ENCODE measurements at places on chromosomes 13 and 19.

- no peak for DNase-seq
Measured at GRCh38 chr19:17457616-17458015, 3.1 kb downstream of the NXNL1 start.

- no peak for DNase-seq
Measured at GRCh38 chr13:44021422-44021821, 141.7 kb downstream of the LACC1 start.

DNA sequence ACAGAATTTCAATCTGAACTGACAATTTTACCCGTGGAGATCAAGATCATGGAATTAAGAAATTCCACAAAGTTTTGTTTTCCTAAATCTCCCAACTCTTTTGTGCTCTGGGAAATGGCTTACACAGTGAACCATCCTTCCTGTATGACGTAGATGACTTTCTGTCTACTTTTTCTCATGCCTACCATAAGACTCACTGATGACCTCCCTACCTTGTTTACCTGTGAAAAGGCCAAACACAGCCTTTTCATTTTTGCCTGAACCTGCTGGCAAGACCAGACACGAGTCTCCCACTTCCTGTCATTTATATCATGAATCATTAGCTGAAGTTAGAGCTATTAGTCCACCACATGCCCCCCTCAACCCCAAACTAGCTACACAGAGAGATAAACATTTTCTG is 4.6 kb upstream of the KBTBD6 start:
- DNase-seq = no peak

GRCh38 chr19:23286477-23286876 is 36.3 kb upstream of the ZNF724 start:
- DNase-seq = no peak

- no peak for DNase-seq
Measured at GRCh38 chr13:99027260-99027659, 49.4 kb upstream of the DOCK9 start.

GRCh38 chr19:30228113-30228834 is 143.9 kb upstream of the ZNF536 start:
- DNase-seq = no peak

- no peak for DNase-seq
Measured at GRCh38 chr13:113804703-113805430, 45.8 kb downstream of the TMEM255B start.

GRCh38 chr13:31956980-31957644 is 74.5 kb upstream of the FRY start:
- no peak for DNase-seq

DNA sequence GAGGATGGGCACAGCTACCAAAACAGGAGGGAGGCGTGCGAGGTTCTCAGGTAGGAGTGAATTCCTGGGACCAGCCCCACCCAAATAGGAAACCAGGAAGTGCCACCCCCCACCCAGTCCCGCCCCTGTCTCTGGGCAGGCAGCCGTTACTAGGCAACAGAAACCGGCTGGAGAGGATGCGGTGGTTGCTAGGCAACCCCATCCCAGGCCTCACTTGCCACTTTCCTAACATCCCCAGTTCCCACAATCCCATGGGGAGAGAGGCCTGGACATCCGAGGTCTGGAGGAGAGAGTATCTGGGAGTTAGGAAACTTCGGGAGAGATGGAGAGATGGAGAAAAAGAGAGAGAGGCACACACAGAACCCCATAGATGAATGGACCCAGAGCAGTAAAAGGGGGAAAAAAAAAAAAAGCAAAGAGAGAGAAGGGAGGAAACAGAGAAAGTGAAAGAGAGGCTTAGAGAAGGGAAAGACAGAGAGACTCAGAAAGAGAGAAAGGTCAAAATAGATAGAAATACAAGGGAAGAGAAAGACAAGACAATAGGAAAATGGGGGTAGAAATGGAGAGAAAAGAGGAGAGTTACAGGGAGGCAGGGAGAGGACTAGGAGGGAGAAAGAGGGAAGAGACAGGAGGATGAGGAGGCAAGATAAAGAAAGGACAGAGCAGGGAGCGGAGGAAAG is 3.8 kb downstream of the GRIK5 start:
- no peak for DNase-seq

DNA sequence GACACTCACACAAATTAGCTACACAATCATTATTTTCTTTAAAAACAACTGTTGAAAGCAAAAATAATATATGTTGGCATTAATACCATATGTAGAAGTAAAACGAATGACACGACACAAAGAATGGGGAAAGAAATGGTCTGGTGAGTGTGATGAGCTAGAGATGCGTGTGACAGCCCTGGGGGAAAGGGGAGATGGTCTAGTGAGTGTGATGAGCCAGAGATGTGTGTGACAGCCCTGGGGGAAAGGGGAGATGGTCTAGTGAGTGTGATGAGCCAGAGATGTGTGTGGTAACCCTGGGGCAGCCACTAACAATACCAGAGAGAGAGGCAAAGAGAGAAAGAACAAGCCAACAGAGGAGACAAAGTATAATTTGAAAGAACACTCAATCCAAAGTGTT is 22.3 kb upstream of the LAMP1 start:
- no peak for DNase-seq

All from stimulated activated CD8-positive, alpha-beta memory T cell treated with anti-CD3 and anti-CD28 coated beads, Interleukin-4, amount 100 ng/mL, for 24 hours (primary cell).